Trophoblast cell (in vitro differentiated cells and primary cell): ENCODE measurements at places on chromosomes 2 and 18.

GRCh38 chr2:36737131-36737750 lies 40.7 kb downstream of the VIT start:
- no peak overlapping the region for H3K27ac ChIP-seq
- H3K4me1 ChIP-seq, result peaks cover 6% of the 10 kb centered on the region
- H3K27me3 ChIP-seq, result no peaks in the 10 kb centered on the region
- DNase-seq, result peak; percentile 95
- no peak overlapping the region for H3K4me3 ChIP-seq

- H3K27ac ChIP-seq, result no peak overlapping the region
- H3K4me1 ChIP-seq, result peaks cover 6% of the 10 kb centered on the region
- H3K4me3 ChIP-seq, result no peak overlapping the region
- DNase-seq, result peak; percentile 2
- no peaks in the 10 kb centered on the region for H3K36me3 ChIP-seq
Measured at GRCh38 chr2:51028829-51029228, 3.1 kb downstream of the NRXN1 start.

DNA sequence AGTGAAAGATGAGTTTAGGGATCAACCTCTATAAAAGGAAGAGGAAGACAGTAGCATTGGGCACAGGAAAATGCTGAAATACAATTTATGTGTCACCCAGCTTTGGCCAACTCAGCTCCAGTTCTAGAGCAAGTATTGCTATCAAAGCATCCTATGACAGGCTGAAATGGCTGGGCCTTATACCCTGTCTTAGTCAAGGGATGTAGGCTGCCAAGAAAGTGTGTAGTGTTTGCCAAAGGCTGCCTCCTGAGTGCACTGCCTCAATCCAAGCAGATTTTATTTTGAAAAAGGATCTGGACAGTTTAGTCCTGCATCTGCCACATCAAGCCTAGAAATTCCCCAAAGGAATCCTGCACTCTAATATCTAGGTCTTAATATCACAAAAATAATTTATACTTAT lies 359.9 kb upstream of the ZC3H15 start:
- H3K4me1 ChIP-seq, result no peaks in the 10 kb centered on the region
- no peak overlapping the region for H3K27ac ChIP-seq
- H3K27me3 ChIP-seq, result no peaks in the 10 kb centered on the region

GRCh38 chr18:44848644-44849335 lies 168.1 kb downstream of the SETBP1 start:
- no peak overlapping the region for H3K27ac ChIP-seq
- no peaks in the 10 kb centered on the region for H3K4me1 ChIP-seq
- H3K4me3 ChIP-seq, result no peak overlapping the region
- H3K27me3 ChIP-seq, result no peaks in the 10 kb centered on the region
- no peak for DNase-seq

GRCh38 chr2:26453421-26454329 lies 24.2 kb downstream of the OTOF start:
- no peak overlapping the region for H3K4me3 ChIP-seq
- H3K27me3 ChIP-seq, result no peaks in the 10 kb centered on the region
- no peak for DNase-seq

- H3K27me3 ChIP-seq, result no peaks in the 10 kb centered on the region
- DNase-seq, result no peak
- H3K27ac ChIP-seq, result no peak overlapping the region
Measured at GRCh38 chr2:132798341-132798740, 128.3 kb upstream of the LYPD1 start.

GRCh38 chr2:16194530-16194929 lies 254.2 kb downstream of the MYCN start:
- H3K4me1 ChIP-seq, result no peaks in the 10 kb centered on the region
- no peak overlapping the region for H3K27ac ChIP-seq
- H3K4me3 ChIP-seq, result no peak overlapping the region
- H3K27me3 ChIP-seq, result no peaks in the 10 kb centered on the region
- DNase-seq, result no peak

GRCh38 chr2:2096803-2097464 lies 234.1 kb downstream of the MYT1L start:
- peaks cover 6% of the 10 kb centered on the region for H3K4me1 ChIP-seq
- no peak overlapping the region for H3K27ac ChIP-seq
- no peaks in the 10 kb centered on the region for H3K36me3 ChIP-seq
- H3K4me3 ChIP-seq, result no peak overlapping the region
- no peaks in the 10 kb centered on the region for H3K27me3 ChIP-seq

- H3K27ac ChIP-seq, result no peak overlapping the region
- no peak for DNase-seq
- H3K27me3 ChIP-seq, result no peaks in the 10 kb centered on the region
- H3K4me3 ChIP-seq, result no peak overlapping the region
- H3K36me3 ChIP-seq, result no peaks in the 10 kb centered on the region
Measured at GRCh38 chr2:101052147-101052546, 50.1 kb downstream of the RPL31 start.

GRCh38 chr2:71530641-71531332 lies 77.4 kb downstream of the DYSF start:
- H3K36me3 ChIP-seq, result peaks cover 5% of the 10 kb centered on the region
- no peaks in the 10 kb centered on the region for H3K4me1 ChIP-seq
- no peaks in the 10 kb centered on the region for H3K27me3 ChIP-seq
- DNase-seq, result no peak
- H3K27ac ChIP-seq, result no peak overlapping the region
- H3K4me3 ChIP-seq, result no peak overlapping the region

- peaks cover 76% of the 10 kb centered on the region for H3K27me3 ChIP-seq
- no peak overlapping the region for H3K4me3 ChIP-seq
- DNase-seq, result no peak
- no peaks in the 10 kb centered on the region for H3K36me3 ChIP-seq
- no peak overlapping the region for H3K27ac ChIP-seq
Measured at GRCh38 chr2:176164611-176165369, 7.7 kb downstream of the HOXD3 start.

- no peaks in the 10 kb centered on the region for H3K4me1 ChIP-seq
- H3K27me3 ChIP-seq, result no peaks in the 10 kb centered on the region
- DNase-seq, result no peak
Measured at GRCh38 chr18:3130344-3130743, 89.4 kb downstream of the MYOM1 start.

DNA sequence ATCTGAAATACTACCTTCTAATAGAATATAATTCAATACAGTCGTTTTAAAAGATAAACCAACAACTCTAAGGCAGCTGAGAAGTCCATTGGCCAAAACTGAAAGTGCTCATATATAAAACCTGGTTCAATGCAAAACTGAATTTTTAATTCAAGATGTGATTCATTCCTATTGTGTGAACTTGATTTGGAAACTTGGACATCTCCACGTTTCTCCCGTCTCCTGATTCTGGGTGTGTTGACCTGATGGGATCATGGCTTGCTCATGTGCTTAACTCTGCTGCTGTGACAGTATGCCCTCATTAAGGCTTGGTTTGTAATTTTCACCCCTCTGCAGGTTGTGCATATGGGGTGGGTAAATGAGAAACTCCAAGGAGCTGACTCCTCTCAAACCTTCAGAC lies 166.3 kb upstream of the TPO start:
- H3K36me3 ChIP-seq, result no peaks in the 10 kb centered on the region
- no peak for DNase-seq
- H3K27me3 ChIP-seq, result no peaks in the 10 kb centered on the region
- no peaks in the 10 kb centered on the region for H3K4me1 ChIP-seq
- no peak overlapping the region for H3K27ac ChIP-seq

GRCh38 chr2:70887550-70888246 lies 48.0 kb upstream of the ATP6V1B1 start:
- H3K36me3 ChIP-seq, result no peaks in the 10 kb centered on the region
- no peak overlapping the region for H3K27ac ChIP-seq
- peak; percentile 29 for DNase-seq

GRCh38 chr2:167827352-167828097 lies 419.9 kb downstream of the STK39 start:
- H3K27ac ChIP-seq, result no peak overlapping the region
- no peak for DNase-seq
- no peaks in the 10 kb centered on the region for H3K4me1 ChIP-seq
- H3K27me3 ChIP-seq, result no peaks in the 10 kb centered on the region

- H3K36me3 ChIP-seq, result no peaks in the 10 kb centered on the region
- no peaks in the 10 kb centered on the region for H3K4me1 ChIP-seq
- H3K27me3 ChIP-seq, result no peaks in the 10 kb centered on the region
Measured at GRCh38 chr18:37937287-37937686, 371.7 kb upstream of the CELF4 start.

GRCh38 chr2:40450796-40451430 lies 977 bp downstream of the SLC8A1 start:
- DNase-seq, result peak; percentile 12
- H3K27me3 ChIP-seq, result no peaks in the 10 kb centered on the region
- H3K4me3 ChIP-seq, result peak overlapping the region; percentile 82
- no peaks in the 10 kb centered on the region for H3K4me1 ChIP-seq
- no peaks in the 10 kb centered on the region for H3K36me3 ChIP-seq
- H3K27ac ChIP-seq, result peak overlapping the region; percentile 49

DNA sequence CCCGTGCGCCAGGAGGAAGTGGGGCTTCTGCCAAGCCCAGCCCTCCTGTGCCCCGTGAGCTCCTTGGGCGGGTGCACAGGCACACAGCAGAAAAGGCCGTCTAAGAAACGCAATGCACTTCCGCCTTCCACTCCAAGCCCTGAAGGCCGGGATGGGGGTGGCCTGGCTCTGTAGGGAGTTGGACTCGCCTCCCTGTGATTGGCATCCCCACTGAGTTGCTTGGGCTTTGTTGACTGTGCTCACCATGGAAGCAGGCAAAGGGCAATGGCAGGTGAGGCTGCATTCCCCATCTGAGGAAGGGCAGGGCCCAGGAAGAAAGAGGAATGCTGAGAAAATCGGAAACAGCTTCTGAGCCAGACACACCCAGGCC lies 66.8 kb downstream of the CRACDL start:
- no peaks in the 10 kb centered on the region for H3K4me1 ChIP-seq
- H3K27ac ChIP-seq, result no peak overlapping the region
- no peaks in the 10 kb centered on the region for H3K36me3 ChIP-seq
- no peaks in the 10 kb centered on the region for H3K27me3 ChIP-seq
- DNase-seq, result peak; percentile 99

DNA sequence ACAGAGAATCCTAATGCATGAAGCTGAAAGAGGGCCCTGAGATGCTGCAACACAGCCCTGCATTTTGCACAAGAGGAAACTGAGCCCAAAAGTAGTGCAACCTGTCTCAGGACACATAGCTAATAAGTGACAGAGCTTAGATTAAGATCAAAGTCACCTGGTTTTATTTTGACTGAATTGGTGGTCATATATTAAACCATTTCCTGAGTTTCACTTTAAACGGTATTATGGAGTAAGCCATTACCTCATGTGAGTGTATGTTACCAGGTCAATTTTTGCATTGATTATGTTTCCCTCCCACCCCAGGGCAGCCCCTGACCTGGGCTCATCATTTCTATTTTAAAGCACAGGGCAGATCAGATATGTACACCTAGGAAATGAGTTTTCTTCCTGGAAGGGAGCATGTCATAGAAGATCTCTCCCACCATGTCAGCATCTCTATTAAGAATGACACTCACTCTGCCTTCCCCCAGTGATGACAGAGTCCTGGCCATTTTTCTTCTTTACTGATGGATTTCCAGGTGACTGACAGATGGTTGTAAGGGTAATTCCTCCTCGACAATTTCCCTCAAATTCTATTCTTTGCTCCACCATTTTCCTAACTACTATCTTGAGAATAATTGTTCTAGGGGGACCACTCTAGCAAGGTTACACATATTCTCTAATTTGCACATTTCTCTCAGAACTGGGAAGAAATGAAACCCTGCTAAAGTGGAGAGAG lies 441.3 kb upstream of the SLC14A2 start:
- H3K36me3 ChIP-seq, result no peaks in the 10 kb centered on the region
- H3K4me3 ChIP-seq, result no peak overlapping the region
- no peaks in the 10 kb centered on the region for H3K4me1 ChIP-seq
- no peak for DNase-seq

DNA sequence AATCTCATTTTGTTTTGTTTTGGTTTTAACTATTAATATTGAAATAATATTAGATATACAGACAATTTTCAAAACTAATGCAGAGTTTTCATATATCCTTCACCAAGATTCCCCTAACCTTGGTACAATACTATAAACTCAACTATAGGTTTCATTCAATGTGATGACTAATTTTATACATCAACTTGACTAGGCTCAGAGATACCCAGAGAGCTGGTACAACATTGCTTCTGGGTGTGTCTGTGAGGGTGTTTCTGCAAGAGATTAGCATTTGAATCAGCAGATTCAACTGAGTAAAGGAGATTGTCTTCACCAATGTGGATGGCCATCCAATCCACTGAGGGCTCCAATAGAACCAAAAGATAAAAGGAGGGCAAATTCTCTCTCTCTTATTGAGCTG lies 221.3 kb upstream of the CRIM1 start:
- H3K36me3 ChIP-seq, result no peaks in the 10 kb centered on the region
- H3K4me1 ChIP-seq, result no peaks in the 10 kb centered on the region
- no peak overlapping the region for H3K27ac ChIP-seq
- H3K27me3 ChIP-seq, result no peaks in the 10 kb centered on the region
- no peak overlapping the region for H3K4me3 ChIP-seq

DNA sequence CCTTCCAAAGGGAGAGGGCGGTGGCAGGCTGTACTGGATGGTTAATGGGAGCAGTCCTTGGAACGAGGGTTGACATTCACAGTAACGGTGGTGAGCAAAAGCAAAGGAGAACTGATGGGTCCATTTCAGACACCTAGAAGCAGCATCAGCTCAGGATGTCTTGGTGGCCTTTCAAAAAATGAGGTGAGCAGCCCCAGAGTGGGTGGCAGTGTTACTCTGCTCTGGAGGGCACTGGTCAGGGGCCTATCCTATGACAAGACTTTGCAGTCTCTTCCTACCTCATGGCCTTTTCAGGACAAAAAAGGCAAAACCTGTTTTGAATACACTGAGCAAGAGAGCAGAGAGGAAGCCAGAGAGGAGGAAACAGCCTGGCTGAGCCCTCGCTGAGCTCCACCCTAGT lies 23.5 kb downstream of the CAPN14 start:
- no peak overlapping the region for H3K27ac ChIP-seq
- H3K4me1 ChIP-seq, result peaks cover 8% of the 10 kb centered on the region
- no peak overlapping the region for H3K4me3 ChIP-seq
- no peaks in the 10 kb centered on the region for H3K27me3 ChIP-seq
- no peak for DNase-seq
- H3K36me3 ChIP-seq, result no peaks in the 10 kb centered on the region

GRCh38 chr18:8602040-8602439 lies 7.2 kb upstream of the RAB12 start:
- no peak overlapping the region for H3K27ac ChIP-seq
- H3K4me3 ChIP-seq, result no peak overlapping the region
